H1 (cell line): ENCODE measurements at places on chromosomes 6 and 20. TPM values are rescaled to one million over a fixed set of nuclear protein-coding genes. Genes with fewer than 3 reads are reported as not detected.

Gene TCP11
- polyA plus RNA-seq, result 0.11 and 0.22 TPM in 2 replicates

Gene PCSK2
- polyA plus RNA-seq, result 2.6 and 4.2 TPM in 2 replicates

Gene CALHM5
- 0.03 and 0.05 TPM in 2 replicates for polyA plus RNA-seq

Gene PPIL6
- 0.19 and 0.42 TPM in 2 replicates for polyA plus RNA-seq

Gene LY6G6C
- 0.23 and 0.49 TPM in 2 replicates for polyA plus RNA-seq

Gene AURKA
- polyA plus RNA-seq, result 37.5 and 45.8 TPM in 2 replicates

Gene CUTA
- 460 and 671 TPM in 2 replicates for polyA plus RNA-seq

Gene FHL5
- polyA plus RNA-seq, result not detected in 2 replicates

Gene TREM1
- not detected in 2 replicates for polyA plus RNA-seq

Gene FILIP1
- polyA plus RNA-seq, result 2.0 and 2.4 TPM in 2 replicates

Gene TINAG
- polyA plus RNA-seq, result not detected in 2 replicates

Gene NDUFAF4
- 9.9 and 21.9 TPM in 2 replicates for polyA plus RNA-seq

Gene SLC13A3
- 12.6 and 15.4 TPM in 2 replicates for polyA plus RNA-seq

Gene HTR1E
- polyA plus RNA-seq, result 0.09 TPM in 2 replicates

Gene SIM1
- polyA plus RNA-seq, result 0.02 and 0.09 TPM in 2 replicates

Gene ADGRF1
- not detected in 2 replicates for polyA plus RNA-seq

Gene UNC93A
- 0.31 and 0.39 TPM in 2 replicates for polyA plus RNA-seq

Gene POM121L2
- 0.05 TPM in 2 replicates for polyA plus RNA-seq

Gene PRSS16
- polyA plus RNA-seq, result 38.9 and 39.6 TPM in 2 replicates

Gene NINL
- 14.0 and 15.3 TPM in 2 replicates for polyA plus RNA-seq

Gene PBOV1
- not detected in 2 replicates for polyA plus RNA-seq
